ENCODE measurements at places on chromosomes 1 and 21. TPM values are rescaled to one million over a fixed set of nuclear protein-coding genes. Genes with fewer than 3 reads are reported as not detected.

The SLC44A5 gene
- 0.18 TPM for total RNA-seq

The PGLYRP3 gene
- total RNA-seq, result not detected

The MAD2L2 gene
- total RNA-seq, result 84.8 TPM

The CLDN8 gene
- not detected for total RNA-seq

The OR6K3 gene
- not detected for total RNA-seq

GRCh38 chr1:76832521-76832920, 34.8 kb upstream of the ST6GALNAC5 start:
- DNase-seq, result no peak

- DNase-seq, result no peak
These were observed 298.9 kb downstream of the DSCAM start for GRCh38 chr21:40547906-40548513.

GRCh38 chr1:157399984-157400382, 152.3 kb downstream of the FCRL5 start:
- no peak for DNase-seq

DNA sequence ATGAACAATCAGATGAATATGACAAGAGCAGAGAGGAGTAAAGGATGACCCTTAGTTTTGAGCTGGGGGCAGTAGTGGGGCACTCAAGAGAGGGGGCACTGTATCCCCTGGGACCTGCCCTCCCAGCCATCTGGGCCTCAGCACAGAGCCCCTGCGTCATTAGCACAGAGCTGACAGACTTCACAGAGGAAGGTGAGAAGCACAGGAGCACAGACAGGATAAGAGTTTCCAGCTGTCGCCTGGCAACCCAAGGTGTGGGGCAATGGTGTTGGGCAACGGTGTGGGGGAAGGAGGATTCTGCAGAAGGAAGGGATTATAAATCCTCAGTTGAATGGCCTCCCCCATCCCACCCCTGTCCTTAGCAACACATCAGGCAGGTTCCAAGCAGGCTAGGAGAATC, 30.2 kb downstream of the RAB3B start:
- no peak for DNase-seq

DNA sequence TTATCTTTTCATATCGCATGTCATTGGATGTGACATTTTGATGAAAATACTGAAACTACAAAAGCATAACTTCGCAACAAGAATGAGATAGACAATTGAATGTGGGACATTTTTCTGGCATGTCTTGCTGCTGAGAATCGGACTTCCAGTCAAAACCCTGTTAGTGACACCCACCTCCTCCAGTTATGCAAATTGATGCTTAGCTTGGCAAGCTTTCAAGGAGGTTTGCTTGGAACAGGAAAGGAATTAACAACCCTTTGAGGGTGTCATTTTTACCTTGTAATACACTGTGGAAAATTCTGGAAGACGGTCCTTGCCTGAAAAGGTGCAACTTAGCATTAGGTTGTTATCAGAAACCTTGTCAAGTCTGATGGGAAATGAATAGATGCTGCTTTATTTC, 38.8 kb upstream of the FAM3B start:
- DNase-seq, result no peak

DNA sequence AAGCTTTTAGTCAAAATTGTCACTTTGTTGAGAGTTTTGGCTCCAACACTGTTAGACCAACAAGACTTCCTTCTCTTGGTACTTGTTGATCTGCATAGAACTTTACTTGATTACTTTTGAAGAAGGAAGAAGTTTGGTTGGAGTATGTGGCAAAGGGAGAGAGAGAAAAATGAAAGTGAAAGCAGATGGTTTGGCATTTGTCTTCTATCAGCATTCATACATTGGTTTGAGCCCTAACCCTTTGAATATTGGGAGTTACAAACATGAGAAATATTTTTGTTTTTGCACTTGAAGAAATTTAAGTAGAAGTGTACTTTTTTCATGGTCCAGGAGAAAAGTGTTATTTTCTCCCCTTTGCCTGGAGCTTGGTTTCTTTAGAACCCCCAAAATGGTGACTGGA, 169.8 kb downstream of the ADGRL4 start:
- no peak for DNase-seq

- no peak for DNase-seq
These were observed 60.5 kb downstream of the TESK2 start for GRCh38 chr1:45430490-45430889.

- DNase-seq, result no peak
These were observed at the start of gene MIA3 for GRCh38 chr1:222618001-222618879. Gene MIA3, plus strand, starts transcription at chr1:222618097. Its CDS starts 14 bp downstream, at chr1:222618111.

DNA sequence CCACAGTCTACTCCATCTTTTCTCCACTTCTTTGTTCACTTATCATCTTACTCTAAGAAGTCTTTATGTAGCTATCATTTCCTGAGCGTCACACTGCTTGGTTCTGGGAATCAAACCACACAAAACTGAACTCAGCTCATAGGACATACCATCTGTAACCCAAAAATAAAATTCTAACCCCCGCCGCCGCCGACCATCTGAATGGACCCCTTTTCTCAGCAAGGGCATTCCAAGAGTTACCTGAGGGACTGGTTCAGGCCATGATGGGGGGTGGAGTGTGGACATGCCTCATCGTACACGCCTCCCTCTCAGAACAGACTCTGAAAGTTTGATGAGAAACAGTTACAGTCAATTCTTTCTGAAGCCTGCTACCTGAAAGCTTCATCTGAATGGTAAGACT, 12.6 kb upstream of the CHI3L2 start:
- DNase-seq, result no peak

DNA sequence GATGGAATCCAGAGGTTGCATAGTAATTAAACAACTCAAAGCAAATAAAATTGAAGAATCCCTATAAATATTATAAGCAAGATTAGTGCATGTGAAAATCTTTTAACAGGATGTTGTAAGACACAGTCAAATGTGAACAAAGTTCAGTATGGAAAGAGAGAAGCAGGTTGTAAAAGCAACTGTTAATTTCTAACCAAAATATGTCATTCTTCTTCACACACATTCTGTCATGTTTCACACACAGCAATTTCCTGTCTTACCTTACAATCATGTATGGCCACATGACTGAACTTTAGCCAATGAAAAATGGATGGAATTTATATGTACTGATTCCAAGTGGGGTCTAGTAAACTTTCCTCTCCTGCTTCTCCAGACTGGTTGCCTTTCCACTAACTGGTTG, 527.7 kb upstream of the TMPRSS15 start:
- DNase-seq, result no peak

DNA sequence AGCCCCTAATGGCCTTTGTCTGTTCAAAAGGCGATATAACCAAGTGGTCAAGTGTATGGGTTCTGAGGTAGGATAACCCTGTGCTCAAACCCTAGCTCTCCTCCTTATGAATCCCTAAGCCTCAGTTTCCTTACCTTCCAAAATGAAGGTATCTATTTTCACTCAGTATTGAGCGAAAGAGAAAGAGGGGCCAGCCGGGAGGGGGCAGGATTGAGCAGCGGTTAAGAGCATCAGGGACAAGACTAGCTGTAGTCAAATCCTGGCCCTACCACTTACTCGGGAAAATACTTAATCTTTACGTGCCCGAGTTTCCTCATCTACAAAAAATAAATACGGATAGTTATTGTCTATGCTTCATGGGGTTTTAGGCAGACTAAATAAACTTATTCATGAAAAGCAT, 25.7 kb downstream of the LY9 start:
- DNase-seq, result no peak

GRCh38 chr1:203652724-203653461, 26.3 kb downstream of the ATP2B4 start:
- DNase-seq, result no peak

- no peak for DNase-seq
These were observed 39.5 kb upstream of the CPLANE2 start for GRCh38 chr1:16276302-16277030.

DNA sequence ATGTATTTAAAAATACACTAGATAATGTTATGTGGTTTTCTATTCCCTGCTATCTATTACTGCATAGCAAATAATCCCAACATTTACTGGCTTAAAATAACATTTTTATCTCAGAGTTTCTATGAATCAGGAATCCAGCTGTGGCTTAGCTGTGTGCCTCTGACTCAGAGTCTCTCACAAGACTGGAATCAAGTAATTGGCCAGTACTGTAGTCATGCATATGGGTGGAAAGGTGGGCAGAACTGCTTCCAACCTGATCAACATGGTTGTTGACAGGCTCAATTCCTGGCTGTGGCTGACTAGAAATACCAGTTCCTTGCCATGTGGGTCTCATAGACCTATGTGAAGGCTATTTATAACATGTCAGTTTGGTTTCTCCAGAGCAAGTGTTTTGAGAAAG, 131.8 kb downstream of the PDE4B start:
- no peak for DNase-seq

DNA sequence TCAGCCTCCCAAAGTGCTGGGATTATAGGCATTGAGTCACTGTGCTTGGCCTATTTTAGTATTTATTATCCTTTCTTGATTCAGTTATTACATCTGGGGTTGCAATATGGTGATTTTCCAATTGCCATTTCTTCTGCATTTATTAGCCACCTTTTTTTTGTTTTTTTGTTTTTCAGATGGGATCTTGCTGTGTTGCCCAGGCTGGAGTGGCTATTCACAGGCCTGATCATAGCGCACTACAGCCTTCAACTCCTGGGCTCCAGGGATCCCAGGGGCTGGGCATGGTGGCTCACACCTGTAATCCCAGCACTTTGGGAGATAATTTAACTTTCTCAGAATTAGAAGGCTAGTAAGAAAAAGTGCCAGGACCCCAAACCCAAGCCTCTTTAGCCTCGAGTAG, 82.1 kb upstream of the PGD start:
- DNase-seq, result no peak

GRCh38 chr1:75575837-75576236, 35.1 kb downstream of the SLC44A5 start:
- DNase-seq, result no peak
